ENCODE measurements at places on chromosomes 2 and 18. TPM values are rescaled to one million over a fixed set of nuclear protein-coding genes. Genes with fewer than 3 reads are reported as not detected.

PRSS56 gene
- not detected for total RNA-seq

GALNT5 gene
- not detected for total RNA-seq

CFC1 gene
- not detected for total RNA-seq

SPDYA gene
- 1.1 TPM for total RNA-seq

CCBE1 gene
- not detected for total RNA-seq
